ENCODE measurements at places on chromosomes 2 and 18.

- peak; percentile 40 for DNase-seq
Measured at GRCh38 chr18:63366213-63367052, 573 bp downstream of the KDSR start.

DNA sequence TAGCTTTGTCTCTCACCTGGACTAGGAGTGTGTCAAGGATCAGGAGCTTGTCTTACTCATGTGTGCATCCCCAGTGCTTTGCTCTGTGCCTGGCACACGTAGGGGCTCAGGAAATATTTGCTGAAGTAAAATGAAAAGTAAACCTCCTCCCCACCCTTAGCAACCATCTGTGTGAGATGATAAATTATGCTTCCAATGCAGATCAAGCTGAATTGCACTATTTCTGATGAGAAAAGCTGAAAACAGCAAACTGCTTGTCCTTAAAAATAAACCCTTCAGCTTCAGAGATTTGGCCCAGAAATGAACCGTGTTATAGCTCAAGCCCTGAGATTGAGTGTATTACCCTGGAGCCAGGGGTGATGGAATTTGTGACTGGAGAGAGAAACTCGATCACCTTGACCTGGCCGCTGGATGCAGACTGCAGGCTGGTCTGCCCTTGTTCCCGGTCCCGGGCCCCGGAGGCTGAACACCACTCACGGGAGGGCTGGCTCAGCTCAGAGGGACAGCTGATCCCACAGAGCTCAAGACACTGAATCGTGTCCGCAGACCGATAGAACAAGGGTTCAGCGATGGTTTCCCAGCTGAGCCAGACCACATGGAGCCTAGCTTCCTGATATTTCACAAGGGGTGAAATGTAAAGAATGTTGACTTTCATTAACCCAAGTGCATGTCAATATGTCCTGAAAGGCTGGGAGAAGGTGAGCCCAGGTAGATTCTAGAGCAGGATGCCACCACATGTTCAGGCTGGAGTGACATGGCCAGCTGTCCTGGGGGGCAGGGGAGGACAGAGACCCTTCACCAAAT is 50.5 kb downstream of the DDX1 start:
- no peak for DNase-seq

DNA sequence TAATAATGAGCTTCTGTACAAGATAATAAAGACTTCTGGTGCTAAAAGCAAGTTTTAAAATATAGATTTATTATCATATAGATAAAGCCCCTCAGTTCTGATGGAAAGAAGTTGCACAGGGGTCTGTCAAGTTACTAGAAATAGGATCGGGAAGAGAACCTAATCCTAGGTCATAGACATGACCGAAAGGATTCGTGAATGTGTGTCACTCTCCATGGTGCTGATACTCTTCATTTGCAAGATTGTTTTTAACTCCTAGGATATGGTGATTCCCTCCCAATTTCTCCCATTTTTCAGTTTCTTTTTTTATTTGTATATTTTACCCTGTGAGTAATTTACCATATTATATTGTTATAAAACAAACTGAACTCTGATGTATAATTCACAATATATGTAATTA is 58.9 kb upstream of the CTNNA2 start:
- DNase-seq, result no peak

DNA sequence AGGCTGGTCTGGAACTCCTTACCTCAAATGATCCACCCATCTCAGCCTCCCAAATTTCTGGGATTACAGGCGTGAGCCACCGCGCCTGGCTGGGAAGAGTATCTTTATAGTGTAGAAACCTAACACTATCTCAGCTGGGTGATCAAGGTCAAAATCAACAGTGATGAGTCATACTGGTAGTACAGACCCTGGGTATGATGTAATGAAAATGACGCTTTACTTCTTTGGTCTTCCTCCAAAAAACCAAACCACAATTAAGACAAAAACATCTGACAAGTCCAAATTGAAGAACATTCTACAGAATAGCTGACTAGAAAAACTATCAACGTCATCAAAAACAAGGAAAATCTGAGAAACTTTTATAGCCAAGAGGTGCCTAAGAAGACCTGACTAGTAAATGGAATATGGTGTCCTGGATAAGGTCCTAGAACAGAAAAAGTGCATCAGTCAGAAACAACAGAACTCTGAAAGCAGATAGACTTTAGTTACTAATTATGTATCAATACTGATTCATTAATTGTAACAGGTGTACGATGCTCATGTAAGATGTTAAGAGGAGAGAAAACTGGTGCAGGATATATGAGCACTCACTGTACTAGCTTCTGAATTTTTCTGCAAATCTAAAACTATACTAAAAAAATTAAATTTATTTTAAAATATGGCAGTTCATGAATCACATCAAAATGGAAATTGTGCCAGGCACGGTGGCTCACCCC is 25.4 kb downstream of the PDCL3 start:
- DNase-seq, result no peak

- DNase-seq, result no peak
Measured at GRCh38 chr2:102096103-102096502, 46.4 kb upstream of the IL1R1 start.

GRCh38 chr18:74832999-74833398 is 235.3 kb downstream of the ZNF407 start:
- DNase-seq, result no peak

DNA sequence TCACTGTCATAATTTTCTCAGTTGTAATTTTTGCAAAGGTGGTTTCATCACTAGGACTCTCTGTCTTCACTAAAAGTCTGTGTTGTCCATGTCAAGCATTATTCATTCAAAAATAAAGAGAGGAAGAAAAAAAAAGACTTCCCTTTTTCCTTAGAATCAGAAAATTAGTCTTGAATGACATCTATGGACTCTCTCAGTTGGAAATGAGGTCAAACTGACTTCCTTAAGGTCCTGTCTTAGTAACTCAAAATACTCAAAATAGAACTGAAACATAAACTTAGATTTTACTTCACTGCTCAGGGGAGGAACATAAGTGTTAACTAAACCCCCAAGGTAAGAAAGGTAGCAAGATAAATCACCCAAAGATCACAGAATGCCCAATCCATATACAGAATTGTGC is 2.2 kb upstream of the ZNF407 start:
- no peak for DNase-seq

- no peak for DNase-seq
Measured at GRCh38 chr2:234025466-234025865, 25.0 kb upstream of the SPP2 start.

GRCh38 chr2:85788603-85789002 is 34.8 kb downstream of the ATOH8 start:
- no peak for DNase-seq

- DNase-seq, result no peak
Measured at GRCh38 chr2:45726188-45726587, 74.7 kb downstream of the PRKCE start.

DNA sequence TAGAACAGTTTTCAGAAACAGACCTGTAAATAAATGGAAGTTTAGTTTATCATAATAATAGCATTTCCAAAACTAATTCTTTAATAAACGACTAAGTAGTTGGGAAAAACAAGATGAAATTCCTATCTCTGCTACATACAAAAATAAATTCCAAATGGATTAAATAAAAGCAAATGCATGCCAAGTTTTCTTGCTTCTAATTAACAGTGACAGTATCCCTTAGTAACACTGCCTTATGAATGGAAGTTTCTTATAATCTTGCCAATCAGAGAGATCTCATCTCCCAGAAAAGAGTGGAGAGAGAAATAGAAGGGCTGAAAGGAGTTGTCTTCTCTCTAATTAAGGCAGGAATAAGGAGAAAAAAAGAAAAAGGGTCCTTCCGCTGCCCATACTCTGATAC is 133.9 kb downstream of the GFPT1 start:
- DNase-seq, result no peak

- DNase-seq, result no peak
Measured at GRCh38 chr2:53969285-53969967, 1.4 kb downstream of the PSME4 start.

GRCh38 chr18:26493021-26493420 is 55.3 kb downstream of the KCTD1 start:
- no peak for DNase-seq
